Left renal pelvis (tissue), 4 donors: ENCODE measurements at places on chromosomes 12 and 14. TPM values are rescaled to one million over a fixed set of nuclear protein-coding genes. Genes with fewer than 3 reads are reported as not detected.
A peak's percentile ranks its signal among the peaks of the same experiment; 100 is the strongest.

The KIF26A gene
- 8.6 TPM for polyA plus RNA-seq

DNA sequence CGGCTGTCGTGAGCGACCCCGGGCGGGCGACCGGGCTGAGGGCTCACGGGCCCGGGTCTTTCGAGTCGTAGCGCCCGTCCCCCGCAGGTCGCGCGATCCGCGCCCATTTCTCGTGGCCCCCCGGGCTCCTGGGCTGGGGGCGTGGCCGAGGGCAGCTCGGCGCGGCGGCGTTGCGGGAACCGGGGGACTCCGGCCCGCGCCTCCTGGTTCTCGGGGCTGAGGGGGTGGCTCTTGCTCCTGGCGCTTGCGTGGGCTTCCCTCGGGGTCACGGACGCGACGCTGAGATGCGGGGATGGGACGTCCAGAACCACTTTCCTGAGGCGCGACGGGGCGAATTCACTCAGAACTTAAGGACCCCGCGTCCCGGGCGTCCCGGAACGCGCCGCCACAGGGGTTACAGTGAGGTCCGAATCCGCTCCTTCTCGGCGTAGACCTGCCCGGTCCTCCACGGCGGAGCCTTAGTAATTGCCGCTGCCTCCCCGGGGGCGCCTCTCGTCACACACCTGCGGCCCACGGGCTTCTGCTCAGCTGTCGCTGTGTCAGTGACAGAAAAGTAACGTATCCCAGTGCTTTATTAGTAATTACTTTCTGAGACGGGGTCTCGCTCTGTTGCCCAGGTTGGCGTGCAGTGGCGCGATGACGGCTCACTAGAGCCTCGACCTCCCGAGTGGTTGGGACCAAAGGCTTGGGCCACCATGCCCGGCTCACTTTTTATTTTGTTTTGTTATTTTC is 606 bp downstream of the EP400 start:
- no peak for DNase-seq

- no peak for DNase-seq
Observed at GRCh38 chr14:22570132-22570949, 18.7 kb downstream of the DAD1 start.

DNA sequence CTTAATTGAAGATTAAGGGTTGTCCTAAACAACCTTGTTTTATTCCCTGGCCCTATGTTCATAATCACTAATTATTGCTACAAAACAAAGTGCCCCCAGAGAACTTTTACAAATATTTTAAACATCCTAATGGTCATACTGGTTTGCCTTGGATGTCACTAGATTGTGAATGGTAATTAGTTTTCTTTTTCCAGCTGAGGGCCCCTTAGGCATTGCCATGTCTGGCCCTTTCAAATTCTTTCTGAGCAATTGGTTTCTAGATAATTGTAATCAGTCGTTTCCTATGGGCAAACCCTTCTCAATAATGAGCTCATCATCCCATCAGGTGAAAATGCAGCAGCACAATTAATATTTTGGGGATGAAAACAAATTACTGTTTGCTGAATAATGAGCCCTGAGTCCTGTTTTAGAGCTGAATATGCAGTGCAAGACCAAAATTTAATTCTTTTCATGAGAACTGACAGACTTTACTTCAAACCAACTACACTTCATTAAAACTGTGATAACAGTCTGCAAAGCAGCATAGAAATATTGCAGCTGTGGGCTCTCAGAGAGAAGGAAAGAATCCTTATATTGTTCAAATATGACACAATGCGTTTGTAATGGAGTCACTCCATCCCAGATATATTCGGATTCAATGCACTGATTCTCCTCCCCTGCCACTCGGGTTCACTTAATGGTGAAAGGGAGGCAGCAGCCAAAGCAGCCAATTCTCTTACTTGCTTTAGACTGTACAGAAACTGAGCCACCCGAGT is 67.7 kb upstream of the ARHGAP5 start:
- DNase-seq = no peak

- DNase-seq = no peak
Observed at GRCh38 chr14:105861985-105862465, 335.6 kb downstream of the TMEM121 start.

DNA sequence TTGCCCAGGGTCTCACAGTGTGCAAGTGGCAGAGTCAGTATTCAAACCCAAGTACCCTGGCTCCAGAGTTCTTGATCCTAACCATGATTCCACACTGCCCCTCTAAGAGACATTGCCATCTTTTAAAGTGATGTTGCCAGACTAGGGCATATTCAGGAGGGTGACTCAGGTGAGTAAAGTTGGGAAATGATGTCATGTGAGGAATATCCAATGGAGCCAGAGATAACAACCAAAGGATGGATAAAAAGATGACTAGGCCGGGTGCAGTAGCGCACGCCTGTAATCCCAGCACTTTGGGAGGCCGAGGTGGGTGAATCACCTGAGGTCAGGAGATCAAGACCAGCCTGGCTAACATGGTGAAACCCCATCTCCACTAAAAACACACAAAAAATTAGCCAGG is 85.6 kb downstream of the SMOC1 start:
- no peak for DNase-seq

DNA sequence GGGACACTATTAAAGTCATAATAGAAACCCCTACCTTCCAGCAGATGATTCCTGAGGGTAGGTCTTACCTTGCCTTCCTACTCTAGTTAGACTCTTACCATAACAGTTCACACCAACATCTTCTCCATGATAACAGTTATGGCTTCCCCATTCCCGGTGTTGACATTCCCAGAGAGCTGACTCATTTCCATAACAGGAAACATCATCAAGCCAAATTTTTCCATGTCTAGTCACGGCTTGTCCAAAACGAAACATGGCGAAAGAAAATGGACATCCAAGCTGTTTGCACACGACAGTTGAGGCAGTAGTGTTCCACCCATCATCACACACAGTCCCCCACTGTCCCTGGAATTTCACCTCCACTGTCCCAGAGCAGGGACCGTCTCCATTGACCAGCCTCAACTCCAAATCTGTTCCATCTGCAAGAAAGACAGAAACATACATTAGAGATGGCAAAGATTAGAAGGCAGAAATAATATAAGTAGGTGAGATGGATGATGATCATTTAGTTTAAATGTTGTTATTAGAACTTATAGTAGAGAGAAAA is 10.6 kb downstream of the CD163L1 start:
- no peak for DNase-seq

- DNase-seq = no peak
Observed at GRCh38 chr12:84183576-84183975, 729.0 kb downstream of the SLC6A15 start.

GRCh38 chr14:23008831-23009230 is 1.1 kb downstream of the C14orf93 start:
- no peak for DNase-seq

- DNase-seq = no peak
Observed at GRCh38 chr12:23813206-23813605, 136.3 kb downstream of the SOX5 start.

GRCh38 chr14:69688299-69688649 is 76.9 kb downstream of the SUSD6 start:
- no peak for DNase-seq

GRCh38 chr12:10115890-10116289 is 14.1 kb downstream of the CLEC7A start:
- no peak for DNase-seq

DNA sequence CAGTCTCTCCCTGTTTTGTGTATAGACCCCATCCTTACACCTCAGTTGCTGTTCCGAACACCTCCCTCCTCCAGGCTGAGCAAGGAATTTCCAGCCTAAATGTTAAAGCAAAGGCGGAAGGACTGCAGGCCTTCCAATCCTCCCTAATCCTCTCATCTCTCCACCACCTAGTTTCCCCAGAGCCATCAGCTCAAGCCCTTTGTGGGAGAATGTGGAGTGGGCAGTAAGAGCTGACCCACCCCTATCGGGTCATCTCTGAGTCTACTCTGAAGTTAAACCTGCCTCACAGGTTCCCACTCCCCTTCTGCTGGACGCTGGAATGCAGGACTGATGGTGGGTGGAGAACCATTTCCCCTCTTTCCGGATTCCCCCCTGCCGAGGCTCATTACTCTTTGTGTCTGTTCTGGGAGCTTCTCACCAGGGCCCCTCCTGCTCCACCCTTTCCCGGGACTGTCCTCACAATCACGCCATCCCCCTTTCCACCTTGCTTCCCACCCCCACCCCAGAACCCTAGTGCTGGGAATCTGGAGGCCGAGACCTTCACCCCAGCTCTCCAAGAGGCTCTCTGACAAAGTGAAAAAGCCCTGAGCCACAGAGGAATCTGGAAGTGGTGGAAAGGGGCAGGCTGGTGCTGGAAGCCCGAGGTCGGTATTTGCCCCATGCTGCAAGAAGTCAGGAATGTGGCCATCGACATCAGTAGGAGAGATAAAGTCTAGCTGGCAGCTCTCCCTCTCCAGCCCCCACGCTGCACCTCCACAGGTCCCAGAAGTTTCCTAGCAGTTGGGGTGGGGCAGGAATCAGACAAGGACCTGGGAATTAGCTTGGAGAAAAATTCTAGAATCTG is 3.3 kb upstream of the KRT18 start:
- DNase-seq = no peak

GRCh38 chr12:62817556-62818271 is 117.2 kb downstream of the PPM1H start:
- peak; percentile 39 for DNase-seq

DNA sequence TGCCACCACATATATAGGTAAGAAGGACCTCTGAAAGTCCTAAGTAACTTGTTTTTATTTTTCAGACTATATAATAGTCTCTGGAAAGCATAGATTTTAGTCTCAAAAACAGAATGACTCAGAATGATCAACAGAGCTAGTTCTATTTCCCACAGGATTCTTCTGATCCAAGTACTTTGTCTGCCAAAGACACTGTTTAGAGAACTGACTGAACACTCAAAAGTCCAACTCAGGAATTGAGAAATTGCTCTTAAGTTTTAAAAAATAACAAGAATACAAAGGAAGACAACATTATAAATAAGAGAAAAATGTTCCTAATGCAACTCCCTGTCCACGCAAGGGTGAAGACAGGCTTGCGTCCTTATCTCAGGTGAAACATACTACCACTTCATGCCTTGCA is 29.0 kb downstream of the LGMN start:
- no peak for DNase-seq

GRCh38 chr14:74478996-74479635 is 14.0 kb downstream of the NPC2 start:
- no peak for DNase-seq

The AHSA1 gene
- polyA plus RNA-seq = 166 TPM

The SAMD15 gene
- polyA plus RNA-seq = 9.6 TPM

The LPAR5 gene
- 1.7 TPM for polyA plus RNA-seq

DNA sequence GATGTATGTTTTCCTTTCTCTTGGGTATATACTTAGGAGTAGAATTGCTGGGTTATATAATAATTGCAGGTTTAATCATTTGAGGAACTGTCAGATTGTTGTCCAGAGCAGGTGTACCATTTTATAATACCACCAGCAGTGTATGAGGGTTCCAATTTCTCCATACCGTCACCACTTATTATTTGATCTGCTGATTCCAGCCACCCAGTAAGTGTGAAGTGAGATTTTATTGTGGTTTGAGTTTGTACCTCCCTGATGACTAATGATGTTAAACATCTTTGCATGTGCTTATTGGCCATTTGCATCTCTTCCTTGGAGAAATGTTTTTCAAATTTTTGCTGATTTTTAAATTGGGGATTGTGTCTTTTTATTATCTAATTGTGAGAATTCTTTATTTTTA is 15.1 kb downstream of the NCKAP5L start:
- no peak for DNase-seq

The ANKRD33 gene
- polyA plus RNA-seq = 0.36 TPM

The DEPDC4 gene
- 1.9 TPM for polyA plus RNA-seq

DNA sequence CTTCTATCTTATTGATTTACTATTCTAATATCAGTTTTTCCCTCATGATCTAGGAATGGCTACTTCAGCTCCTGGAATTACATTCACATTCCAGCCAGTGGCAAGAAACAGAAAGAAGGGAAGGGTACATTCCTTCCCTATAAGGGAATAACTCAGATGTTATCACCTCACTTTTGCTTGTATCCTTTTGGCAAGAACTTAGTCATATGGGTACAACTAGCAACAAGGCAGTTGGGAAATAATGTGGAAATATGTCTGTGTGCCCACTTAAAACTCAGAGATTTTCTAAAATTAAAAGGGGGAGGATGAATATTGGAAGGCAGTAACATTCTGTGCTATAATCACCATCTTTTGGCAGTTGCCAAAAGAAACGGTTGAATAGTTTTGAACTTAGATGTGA is 85.6 kb downstream of the MSRB3 start:
- DNase-seq = no peak

DNA sequence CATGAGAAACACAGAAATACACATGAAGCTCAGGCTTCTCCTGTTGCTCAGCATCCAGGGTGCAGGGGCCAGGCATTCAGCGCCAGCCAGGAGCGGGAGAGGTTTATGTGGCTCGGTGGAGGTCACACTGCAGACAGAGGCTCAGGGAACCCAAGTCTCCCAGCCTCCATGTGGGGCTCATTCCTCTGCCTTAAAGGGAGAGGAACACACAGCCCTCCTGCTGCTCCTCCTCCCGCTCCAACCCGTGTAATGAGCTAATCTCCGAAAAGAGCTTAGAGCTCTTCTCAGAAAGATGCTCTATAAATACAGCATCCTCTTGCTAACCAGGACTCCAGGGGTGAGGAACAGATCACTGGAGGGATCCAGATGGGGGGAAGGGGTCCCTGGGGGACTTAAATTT is 28.2 kb downstream of the FGF6 start:
- DNase-seq = no peak

GRCh38 chr12:93243689-93244513 is 133.8 kb upstream of the NUDT4 start:
- peak; percentile 52 for DNase-seq

DNA sequence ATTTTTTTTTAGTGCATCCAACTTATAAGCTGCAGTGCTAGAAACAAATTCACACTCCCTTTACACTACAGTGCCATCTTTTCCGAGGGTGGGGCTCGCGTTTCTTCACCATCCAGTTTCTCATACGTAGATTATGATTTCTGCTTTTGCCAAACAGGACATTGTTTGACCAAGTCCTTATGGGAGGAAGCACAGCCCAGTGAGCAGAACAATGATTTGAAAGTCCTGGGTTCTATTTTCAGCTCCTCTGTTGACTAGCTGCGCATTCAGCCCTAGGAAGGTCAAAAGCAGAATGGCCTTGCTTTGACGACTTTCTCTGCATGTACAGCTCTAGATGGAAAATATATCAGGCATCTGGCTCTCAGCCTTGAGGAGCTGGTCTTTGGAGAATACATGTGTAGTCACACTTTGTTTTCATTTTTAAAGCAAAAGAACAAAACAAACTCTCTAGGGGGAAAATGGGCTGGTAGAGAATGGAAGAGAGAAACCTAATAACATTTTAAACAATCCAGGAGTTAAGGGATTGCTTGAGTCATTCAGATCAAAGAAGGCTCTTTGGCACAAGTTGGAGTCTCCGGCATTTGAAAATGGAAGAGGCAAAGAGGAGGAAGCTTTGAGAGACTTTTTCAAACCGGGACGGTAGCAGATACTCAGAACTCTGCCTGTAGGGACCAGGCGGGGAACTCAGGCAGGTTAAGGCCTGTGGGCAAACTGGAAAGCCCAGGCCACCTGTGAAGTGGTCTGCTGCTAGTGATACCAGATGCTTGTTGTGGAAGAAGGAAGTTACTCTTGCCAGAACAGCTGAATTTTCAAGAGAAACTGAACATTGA is 257.3 kb upstream of the PLEKHG7 start:
- no peak for DNase-seq

GRCh38 chr14:87952307-87953094 is 40.5 kb downstream of the GALC start:
- no peak for DNase-seq
